ENCODE measurements at places on chromosomes 3 and 15.

GRCh38 chr3:57793737-57794187, 37.7 kb downstream of the SLMAP start:
- no peak for DNase-seq

DNA sequence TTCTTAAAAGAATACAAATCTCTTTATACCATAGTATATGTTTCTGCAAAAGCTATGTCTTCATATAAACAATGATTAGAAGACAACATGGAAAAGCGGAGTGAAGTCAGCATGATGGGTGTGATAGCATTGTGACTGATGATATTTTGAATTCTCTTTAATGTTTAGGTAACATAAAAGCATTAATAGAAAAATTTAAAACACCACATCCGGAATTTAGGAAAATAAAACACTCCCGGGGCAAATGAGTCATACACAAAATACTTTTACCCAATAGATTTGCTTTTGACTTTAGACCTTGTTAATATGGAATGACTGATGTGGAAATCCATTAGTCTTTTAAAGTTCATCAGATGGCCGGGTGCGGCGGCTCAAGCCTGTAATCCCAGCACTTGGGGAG, 134.7 kb downstream of the P3H2 start:
- DNase-seq, result no peak

- DNase-seq, result peak; percentile 82
These were observed 123.4 kb downstream of the CHSY1 start for GRCh38 chr15:101128221-101129015.

GRCh38 chr3:170024581-170024980, 13.2 kb upstream of the GPR160 start:
- DNase-seq, result no peak

DNA sequence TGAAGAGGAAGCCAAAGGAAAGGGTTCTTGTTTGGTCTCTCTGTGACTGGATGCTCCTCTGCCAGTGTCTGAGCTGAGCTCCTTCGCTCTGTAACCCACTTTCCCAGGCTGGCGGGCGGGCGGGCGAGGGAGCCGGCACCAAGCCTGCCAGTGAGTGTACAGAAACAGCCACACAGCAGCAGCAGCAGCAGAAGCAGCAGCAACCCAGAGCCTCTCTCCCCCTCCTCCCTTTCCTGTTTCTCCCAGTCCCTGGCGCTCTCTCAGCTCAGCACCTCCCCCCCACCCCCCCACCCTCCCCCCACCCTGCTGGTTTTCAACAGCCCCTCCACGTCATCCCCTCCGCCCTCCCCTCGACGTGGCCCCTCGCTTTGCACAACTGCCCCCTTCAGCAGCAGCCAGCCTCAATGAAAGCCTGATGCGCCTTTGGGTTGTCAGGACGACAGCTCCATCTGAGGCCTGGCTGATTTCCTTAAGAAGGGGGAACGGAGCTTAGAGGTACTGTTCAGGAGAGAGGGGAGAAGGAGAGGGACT, at the start of gene LSAMP:
Gene LSAMP (minus strand): TSS at position 177 of the 531 bp plus-strand sequence.
- DNase-seq, result peak; percentile 31

DNA sequence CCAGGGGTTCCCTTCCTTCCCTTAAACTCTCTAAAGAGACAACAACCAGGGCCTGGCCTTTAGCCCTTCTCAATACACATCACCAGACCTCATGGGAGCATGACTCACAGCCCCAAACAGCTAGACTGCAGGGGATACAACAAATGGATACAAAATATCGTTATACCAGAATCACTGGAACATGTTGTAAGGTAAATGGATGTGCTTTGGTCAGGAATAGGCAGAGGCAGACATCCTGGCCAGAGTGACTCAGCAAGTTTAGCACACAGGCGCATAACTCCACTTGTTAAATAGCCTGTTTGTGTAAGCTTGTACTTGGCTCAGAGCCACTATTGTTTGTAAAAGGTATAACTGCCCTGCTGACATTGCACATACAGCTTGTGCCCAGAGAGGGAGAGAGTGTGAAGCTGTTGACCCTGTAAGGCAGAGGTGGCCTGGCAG, 18.3 kb downstream of the TMED3 start:
- peak; percentile 65 for DNase-seq

DNA sequence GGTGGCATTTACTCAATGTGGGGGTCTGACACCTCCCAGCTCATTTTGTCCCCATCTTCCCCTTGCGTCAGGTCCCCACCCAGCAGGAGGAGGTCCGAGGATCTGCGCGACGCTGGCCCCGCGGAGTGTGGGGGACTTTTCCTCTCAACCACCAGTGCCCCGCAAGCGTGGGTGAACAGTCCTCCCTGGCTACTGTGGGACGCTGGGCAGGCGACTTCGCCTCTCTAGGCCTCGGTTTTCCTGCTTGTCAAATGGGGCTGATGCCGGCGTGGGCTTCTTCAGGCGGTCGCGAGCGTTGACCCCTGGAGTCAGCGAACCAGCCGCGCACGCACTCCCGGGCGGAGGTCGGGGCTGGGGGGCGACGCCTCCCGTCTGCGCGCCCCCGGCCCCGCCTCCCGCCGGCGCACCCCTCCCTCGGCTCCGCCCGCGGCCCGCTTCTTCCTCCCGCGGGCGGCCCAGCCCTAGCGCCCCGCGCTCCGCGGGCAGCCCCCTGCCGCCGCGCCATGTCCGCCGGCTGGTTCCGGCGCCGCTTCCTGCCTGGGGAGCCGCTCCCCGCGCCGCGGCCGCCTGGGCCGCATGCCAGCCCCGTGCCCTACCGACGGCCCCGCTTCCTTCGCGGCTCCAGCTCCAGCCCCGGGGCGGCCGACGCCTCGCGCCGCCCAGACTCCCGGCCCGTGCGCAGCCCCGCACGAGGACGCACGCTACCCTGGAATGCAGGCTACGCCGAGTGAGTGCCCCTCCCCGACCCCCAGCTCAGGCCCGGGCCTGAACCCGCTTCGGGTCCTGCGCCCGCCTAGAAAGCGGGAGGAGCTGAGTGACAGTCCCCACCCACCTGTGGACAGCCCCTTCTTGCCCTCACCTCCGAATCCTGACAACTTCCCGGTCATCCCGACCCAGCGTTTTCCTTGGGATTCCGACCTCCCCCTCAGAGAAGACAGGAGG, at the start of gene PPM1M:
Gene PPM1M (plus strand): TSS at position 438 of the 942 bp plus-strand sequence. CDS start 66 bp downstream, at position 504.
- DNase-seq, result peak; percentile 65

GRCh38 chr3:10524270-10524669, 18.9 kb upstream of the ATP2B2 start:
- DNase-seq, result no peak

GRCh38 chr15:30670056-30670455, 44.1 kb downstream of the ARHGAP11B start:
- no peak for DNase-seq

GRCh38 chr15:77983708-77984445, 93.6 kb downstream of the TBC1D2B start:
- DNase-seq, result no peak

DNA sequence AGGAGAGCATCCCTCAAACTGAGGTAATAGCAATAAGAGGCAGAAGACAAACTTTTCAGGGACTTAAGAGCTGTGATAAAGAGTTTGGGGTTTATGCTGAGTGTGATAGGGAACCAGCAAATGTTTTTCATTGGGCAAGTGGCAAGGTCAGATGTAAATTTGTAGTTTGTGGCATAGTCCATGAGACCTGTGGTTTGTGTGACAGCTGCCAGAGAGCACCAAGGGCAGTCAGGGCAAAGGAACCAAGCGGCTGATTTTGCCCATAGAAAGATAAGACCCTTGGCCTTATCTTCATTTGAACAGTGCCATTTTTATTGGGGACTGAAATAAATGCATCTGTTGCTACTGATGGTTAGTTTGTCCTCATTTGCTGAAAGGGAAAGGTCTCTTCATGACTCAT, 220.3 kb downstream of the LRRN1 start:
- DNase-seq, result no peak

GRCh38 chr3:73868688-73869315, 244.1 kb upstream of the PDZRN3 start:
- peak; percentile 67 for DNase-seq

DNA sequence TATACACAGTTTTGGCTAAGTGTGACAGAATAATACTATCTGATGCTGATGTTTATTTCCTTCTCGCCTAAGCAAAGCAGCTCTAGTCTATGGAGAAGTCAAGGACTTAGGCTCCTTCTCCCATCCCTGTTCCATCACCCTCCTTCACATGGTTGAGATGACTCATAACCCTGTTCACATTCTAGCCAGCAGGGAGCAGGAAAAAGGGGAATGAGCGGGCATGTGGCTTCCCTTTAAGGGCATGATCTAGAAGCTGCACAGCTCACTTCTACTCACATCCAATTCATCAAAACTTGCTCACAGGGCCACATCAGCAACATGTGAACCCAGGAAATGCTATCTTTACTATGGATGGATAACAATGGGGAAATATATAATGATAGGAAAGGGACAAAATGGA, 40.9 kb downstream of the CBLB start:
- peak; percentile 55 for DNase-seq

DNA sequence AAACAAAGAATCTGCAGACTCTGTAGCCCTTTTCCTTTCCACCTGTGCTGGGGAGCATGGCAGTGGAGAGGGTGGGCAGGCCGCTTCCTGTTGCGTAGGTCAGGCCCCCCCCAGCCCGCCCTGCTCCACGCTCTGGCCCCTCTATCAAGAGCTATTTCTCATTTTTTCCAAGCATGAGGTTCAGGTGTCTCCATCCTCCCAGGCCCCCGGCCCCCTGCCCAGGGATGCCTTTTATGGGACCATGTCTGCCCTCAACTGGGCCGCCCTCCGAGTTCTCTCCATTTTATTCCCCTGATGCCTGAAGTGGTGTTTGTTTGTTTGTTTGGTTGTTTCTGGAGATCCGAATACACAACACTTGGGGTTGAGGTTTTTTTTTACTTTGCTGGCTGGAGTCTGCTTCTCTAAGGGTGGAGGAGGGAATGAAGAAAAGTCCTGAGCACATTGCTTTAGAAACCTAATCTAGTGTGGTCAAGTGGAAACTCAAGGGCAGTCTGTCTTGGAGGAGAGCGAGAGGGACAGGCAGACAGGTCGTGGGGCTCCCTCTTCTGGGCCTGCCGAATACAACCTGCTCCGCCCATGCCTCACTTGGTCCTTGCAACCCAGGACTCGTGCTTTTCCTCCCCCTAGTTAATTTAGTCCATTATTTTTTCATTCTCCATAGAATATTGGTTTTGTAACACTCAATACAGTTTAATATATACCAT, 176.5 kb upstream of the LYSMD4 start:
- no peak for DNase-seq

GRCh38 chr3:150114273-150114672, 143.6 kb upstream of the PFN2 start:
- no peak for DNase-seq

Measured in AG08395 (cell line).